Stimulated activated CD4-positive, alpha-beta T cell treated with anti-CD3 and anti-CD28 coated beads, Interleukin-1b, Interleukin-23, amount 100 ng/mL, for 4 hours (primary cell): ENCODE measurements at places on chromosomes 6 and 20.

DNA sequence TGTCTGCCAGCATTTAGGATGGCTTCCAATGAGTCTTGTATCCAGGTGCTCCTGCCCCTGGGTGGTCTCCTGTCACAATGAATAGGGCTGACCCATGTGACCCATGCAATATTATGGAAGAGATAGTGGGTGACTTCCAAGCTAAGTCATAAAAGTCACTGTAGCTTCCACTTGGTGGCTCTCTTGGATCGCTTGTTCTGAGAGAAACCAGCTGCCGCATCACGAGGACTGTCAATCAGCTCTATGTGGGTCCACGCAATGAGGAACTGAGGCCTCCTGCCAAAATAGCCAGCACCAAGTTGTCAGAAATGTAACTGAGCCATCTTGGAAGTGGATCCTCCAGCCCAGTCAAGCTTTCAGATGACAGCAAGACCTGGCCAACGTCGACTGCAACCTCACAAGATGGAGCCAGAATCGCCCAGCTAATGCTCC lies 14.9 kb upstream of the MATN4 start:
- no peak for DNase-seq

GRCh38 chr6:23728707-23729106 lies 397.3 kb upstream of the NRSN1 start:
- no peak for DNase-seq

GRCh38 chr6:137093183-137094069 lies 48.7 kb upstream of the IL20RA start:
- no peak for DNase-seq

DNA sequence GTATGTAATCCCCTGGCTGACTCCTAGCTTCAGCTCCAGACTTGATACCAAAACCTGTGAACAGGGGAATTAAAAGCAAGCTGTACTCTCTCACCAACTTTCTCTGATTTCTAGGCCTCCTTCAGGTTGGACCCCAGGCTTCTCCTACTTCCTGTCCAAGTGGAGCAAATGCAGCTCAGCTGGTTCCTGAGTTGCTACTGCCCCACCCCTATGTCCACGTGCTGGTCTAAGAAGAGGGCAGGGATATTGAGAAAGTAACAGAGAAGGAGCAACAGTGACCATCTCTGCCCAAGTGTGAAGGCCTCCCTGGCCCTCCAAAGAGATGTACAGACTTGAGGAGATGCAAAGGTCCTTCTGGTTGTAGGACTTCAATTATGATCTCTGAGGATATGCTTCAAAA lies 188.3 kb upstream of the MCHR2 start:
- no peak for DNase-seq

GRCh38 chr6:17972978-17973622 lies 14.3 kb downstream of the KIF13A start:
- no peak for DNase-seq

GRCh38 chr6:152571089-152571488 lies 66.1 kb downstream of the SYNE1 start:
- DNase-seq = no peak

- no peak for DNase-seq
These were observed 13.6 kb downstream of the ITPA start for GRCh38 chr20:3222635-3223600.

DNA sequence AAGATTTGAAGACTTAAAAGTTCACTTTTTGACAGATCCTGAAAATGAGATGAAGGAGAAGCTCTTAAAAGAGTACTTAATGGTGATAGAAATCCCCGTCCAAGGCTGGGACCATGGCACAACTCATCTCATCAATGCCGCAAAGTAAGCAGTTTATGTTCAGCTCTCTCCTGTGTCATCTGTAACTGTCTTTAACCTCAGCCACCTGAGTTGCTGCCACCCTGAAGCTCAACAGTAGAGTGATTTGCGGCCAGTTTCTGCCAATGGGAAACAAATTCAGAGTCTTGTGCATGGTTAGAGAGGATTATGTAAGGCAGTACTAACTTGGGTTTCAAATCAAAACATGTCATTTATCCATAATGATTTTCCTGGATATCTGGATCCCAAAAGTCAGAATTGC lies 10.1 kb downstream of the TNFAIP3 start:
- DNase-seq = no peak

DNA sequence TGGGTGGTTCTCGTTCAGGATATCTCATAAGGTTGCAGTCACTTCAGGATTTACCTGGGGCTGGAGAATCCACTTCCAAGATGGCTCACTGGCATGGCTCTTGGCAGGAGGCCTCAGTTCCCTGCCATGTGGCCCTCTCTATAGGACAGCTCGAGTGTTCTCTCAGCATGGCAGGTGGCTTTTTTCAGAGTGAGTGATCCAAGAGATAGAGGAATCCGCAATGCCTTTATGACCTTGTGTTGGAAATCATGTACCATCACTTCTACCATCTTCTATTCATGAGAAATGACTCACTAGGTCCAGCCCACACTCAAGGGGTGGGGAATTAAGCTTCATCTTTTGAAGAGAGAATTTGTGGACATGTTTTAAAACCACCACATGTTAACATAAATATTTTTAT lies 37.8 kb downstream of the PPP1R16B start:
- peak; percentile 20 for DNase-seq
